HuH-7.5 (cell line): ENCODE measurements at places on chromosomes 4 and X.

DNA sequence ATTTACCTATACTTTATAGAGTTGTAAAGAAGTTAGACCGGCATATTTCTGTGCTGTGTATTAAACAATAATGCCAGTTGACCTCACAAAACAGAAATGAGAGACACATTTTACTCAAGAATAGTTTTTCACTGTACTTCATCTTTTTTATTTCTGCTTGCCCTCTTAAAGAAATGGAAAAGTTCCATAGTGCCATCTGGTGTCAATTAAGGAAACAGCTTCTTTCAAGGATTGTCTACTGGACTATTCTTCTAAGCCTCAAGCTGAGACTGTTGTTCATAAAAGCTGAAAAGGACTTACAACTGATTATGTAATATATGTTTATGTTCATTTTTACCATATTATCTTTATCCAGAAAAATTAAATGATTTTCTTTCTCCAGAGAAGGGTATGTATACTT lies 1523.7 kb downstream of the ARAP2 start:
- DNase-seq, result no peak

- no peak for DNase-seq
These were observed 196.0 kb upstream of the RBPJ start for GRCh38 chr4:26124753-26125321.

DNA sequence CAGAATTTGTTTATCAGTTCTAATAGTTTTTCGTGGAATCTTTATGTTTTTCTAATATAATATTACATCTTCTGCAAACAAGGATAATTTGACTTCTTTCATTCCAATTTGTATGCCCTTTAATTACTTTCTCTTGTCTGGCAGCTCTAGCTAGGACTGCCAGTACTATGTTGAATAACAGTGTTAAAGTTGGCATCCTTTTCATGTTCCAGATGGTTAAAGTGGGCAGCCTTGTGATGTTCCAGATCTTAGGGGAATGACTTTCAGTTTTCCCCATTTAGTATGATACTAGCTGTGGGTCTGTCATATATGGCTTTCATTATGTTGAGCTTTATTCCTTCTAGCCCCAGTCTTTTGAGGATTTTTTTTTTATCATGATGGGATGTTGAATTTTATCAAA lies 220.6 kb upstream of the WDFY3 start:
- no peak for DNase-seq

- DNase-seq, result no peak
These were observed 61.9 kb downstream of the DCTD start for GRCh38 chr4:182855312-182855711.

GRCh38 chr4:176849076-176849475 lies 56.4 kb upstream of the VEGFC start:
- DNase-seq, result no peak

GRCh38 chrX:73217621-73218020 lies 3.0 kb upstream of the NAP1L2 start:
- DNase-seq, result no peak
